ENCODE measurements at places on chromosomes 13 and 19. TPM values are rescaled to one million over a fixed set of nuclear protein-coding genes. Genes with fewer than 3 reads are reported as not detected.

GRCh38 chr19:56097306-56097705, 23.8 kb downstream of the ZNF787 start:
- no peak for DNase-seq

- no peak for DNase-seq
Observed at GRCh38 chr13:105341758-105342157, 1193.7 kb downstream of the EFNB2 start.

Gene SULT2A1
- not detected for polyA plus RNA-seq

Gene POU4F1
- polyA plus RNA-seq = 19.6 TPM

Gene GIPC1
- polyA plus RNA-seq = 42.9 TPM

All from muscle of back (tissue), 13 donors.